ENCODE measurements at places on chromosomes 11 and 22. TPM values are rescaled to one million over a fixed set of nuclear protein-coding genes. Genes with fewer than 3 reads are reported as not detected.
A peak's percentile ranks its signal among the peaks of the same experiment; 100 is the strongest.

The CCDC117 gene
- 6.3 TPM for total RNA-seq

The NUP160 gene
- 17.3 TPM for total RNA-seq

The LMO2 gene
- total RNA-seq: 5.1 TPM

The CDCA5 gene
- 3.3 TPM for total RNA-seq

The RIMBP3C gene
- total RNA-seq: not detected

The C11orf86 gene
- total RNA-seq: 87.7 TPM

The SMC1B gene
- not detected for total RNA-seq

The CST6 gene
- total RNA-seq: not detected

The MPZL3 gene
- 9.2 TPM for total RNA-seq

The SGSM1 gene
- total RNA-seq: 2.1 TPM

The SCN4B gene
- 2.3 TPM for total RNA-seq

The SCGB1D2 gene
- not detected for total RNA-seq

The MAP4K2 gene
- total RNA-seq: 24.4 TPM

The RTN4RL2 gene
- not detected for total RNA-seq

The OR8G5 gene
- not detected for total RNA-seq

DNA sequence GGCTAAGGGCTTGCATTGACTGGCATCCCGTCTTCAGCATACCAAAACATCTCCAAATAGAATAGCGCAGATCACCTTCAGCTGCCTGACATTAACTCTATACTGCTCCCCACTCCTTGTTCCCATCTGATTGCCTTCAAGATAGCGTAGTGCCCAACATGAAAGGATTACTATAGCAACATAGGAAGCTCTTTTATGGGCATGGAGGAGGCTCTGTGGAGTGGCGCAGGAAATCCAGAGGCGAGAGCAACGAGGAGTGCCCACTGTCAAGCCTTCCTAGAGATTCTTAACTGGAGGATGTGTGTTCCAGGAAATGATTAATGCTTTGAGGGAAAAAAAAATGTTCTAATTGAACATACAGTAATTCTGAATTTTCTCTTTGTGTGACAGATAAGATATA lies 213.3 kb downstream of the CADM1 start:
- DNase-seq: no peak

GRCh38 chr11:115900111-115900510 lies 395.9 kb upstream of the CADM1 start:
- no peak for DNase-seq

DNA sequence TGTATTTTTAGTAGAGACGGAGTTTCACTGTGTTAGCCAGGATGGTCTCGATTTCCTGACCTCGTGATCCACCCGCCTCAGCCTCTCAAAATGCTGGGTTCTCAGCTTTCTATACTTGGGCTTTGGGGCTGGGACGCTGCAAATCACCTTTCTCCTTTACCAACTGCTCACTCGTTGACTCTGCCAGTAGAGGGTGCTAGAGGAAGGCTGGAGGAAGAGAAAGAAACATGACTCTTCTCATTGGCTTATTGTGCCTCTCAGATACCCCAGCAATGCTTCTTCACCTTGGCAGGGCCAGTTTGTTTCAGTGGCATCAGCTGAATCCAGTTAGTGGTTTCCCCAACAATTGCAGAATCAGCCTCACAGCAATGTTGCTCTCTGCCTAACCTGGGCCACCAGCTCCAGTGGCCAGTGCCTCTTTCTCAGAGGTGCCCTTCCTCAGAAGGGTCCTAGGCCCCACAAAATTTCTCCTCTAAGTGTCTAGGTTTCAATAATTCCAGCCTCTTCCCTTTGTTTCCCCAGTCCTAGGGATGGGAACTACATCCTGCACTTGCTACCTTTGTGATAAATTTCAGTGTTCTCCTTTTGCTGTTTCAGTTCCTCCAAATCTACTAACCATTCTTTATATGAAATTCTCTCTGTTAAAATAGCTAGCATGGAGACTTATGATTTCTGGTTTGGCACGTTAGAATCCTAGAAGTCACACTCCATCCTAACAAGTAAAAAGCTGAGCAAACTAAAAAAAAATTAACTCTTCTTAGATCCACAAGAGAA lies 71.5 kb upstream of the VSTM5 start:
- DNase-seq: peak; percentile 54

- DNase-seq: no peak
These were observed 14.8 kb downstream of the CCND1 start for GRCh38 chr11:69655479-69656428.

DNA sequence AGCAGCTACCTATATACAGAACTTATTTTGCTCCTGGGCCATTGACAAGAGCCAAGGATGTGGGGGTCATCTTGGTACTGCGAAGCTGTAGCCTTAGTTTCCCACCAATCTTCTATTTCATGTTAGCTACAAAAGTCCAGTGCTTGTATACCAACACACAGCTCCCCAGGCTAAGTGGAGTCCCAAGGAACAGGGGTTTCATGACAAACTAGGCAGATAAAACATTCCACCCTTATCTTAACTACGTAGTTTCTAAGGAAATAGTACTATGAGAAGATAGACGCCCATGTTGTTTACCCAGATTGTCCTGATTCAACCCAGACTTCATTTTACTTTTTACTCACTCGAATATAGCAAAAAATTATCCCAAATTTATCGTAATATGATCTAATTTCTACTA lies 218.5 kb downstream of the DYNC2H1 start:
- no peak for DNase-seq

DNA sequence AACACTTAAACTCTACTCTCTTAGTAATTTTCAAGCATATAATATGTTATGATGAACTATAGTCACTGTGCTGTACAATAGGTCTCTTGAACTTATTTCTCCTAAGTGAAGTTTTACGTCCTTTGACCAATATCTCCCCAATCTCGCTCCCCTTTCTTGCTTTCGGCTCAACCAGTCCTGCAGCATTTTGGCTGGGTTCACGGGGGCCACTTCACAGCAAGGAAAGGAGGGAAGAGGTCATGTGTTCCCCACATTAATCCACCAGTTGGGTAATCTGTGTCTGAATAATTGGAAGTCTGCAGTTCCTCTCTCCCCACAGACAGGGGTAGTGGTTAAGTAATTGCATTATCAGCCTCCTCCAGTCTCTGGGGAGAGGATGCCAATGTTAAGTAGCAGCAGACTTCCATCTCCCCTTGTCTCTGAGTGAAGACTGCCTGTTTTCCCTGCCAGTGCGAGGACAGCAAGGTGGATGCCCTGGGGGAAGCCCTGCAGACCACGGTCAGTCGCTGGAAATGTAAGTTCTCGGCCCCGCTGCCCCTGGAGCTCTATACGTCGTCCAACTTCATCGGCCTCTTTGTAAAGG lies 59.2 kb upstream of the CRTAM start:
- no peak for DNase-seq

DNA sequence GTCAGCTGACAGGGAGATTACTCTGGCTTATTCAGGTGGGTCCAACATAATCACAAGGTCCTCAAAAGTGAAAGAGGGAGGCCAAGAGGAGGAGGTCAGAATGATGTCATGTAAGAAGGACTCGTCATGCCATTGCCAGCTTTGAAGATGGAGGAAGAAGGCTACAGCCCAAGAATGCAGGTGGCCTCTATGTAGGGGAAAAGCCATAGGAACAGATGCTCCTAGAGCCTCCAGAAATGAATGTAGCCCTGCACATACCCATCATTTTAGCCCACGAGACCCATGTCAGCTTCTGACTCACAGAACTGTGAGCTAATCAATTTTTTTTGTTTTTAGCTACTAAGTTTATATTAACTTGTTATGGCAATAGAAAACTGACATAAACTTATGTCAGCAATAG lies 171.1 kb downstream of the DBX1 start:
- DNase-seq: no peak

- no peak for DNase-seq
These were observed 421.8 kb upstream of the ANO5 start for GRCh38 chr11:21771097-21771496.

DNA sequence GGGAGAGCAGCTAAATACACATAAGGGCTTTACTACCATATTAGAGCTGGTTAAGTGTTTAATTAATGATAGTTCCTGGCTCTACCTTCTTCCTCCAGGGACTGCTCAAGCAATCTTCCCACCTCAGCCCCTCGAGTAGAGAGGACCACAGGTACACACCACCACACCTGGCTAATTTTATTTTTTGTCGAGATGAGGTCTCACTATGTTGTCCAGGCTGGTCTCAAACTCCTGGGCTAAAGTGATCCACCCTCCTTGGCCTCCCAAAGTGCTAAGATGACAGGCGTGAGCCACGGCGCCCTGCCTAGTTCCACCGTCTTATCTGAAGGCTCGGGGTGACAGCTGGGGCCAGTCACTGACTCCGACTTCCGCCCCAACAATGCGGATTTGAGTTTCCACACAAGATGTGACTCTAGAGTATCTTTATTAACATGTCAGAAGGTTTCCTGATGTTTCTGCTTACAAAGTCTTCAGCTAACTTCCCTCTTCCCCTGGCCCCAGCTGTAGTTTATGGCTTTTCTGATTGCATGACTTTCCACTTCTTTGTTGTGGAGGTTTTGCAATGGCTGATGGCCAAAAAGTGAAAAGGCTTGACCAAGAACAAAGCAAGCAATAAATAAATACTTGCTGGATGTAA lies 16.8 kb downstream of the TPST2 start:
- DNase-seq: no peak

DNA sequence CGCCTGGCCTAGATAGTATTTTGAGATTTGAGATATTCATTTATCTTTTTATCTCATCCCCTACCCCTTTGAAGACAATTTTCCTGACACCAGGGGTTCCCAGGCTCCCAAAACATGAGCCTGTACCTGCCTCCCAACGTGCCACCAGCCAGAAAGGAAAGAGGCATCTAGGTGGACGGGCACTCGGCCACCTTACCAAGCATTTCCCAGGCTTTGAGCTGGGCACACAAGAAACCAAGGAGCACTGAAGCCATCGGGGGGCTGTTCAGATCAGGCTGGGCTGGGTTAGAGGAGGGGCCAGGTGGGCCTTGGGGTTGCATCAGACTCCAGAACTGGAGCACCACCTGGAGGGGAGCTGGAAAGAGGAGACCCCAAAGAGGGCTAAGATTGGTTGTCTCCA lies 28.5 kb upstream of the BAIAP2L2 start:
- DNase-seq: no peak

GRCh38 chr11:88355887-88356286 lies 18.4 kb upstream of the CTSC start:
- DNase-seq: no peak

DNA sequence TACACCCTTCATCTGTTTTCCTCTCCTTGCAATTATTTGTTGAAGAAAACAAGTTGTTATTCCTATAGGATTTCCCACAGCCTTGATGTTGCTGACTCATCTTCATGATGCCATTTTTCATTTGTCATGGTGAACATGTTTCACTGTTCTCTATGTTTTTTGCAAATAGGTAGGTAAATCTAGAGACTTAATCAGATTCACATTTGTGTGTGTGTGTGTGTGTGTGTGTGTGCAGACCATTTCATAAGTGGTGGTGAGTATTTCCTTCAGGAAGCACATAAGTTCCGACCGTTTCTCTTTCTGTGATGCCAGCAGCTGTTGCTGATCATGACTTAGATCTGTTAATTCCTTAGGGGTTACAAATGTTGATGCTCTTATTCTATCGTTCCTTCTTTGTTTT lies 80.3 kb upstream of the IZUMO1R start:
- no peak for DNase-seq

DNA sequence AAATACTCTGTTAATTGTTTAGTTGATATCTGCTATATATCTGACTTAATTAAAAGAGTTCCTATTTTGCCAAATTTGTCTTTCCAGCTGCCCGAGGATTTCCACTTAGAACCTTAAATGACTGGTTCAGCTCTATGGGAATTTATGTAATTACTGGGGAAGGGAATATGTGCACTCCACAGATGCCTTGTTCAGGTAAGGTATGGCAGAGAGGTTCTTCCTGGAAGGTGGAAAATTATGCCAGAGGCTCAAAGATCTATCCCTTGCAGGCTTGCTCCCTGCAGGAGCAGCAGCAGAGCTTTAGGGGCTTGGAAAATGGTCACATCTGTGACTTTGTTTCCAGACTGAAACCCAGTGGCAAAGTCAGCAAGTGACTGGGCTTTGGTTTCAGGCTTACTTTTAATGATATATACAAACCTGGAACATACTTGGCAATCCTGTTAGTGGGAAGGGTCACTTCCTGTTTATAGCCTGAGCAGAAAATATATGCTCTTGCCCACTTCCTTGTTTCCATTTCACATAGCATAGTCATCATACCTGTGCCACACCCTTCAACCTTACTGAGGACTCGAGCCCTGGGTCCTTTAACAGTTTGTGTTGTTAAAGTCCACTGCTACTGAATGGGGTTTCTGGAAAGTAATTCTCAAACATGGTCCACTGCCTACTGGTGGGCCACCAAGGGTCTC lies 23.7 kb downstream of the WBP2NL start:
- DNase-seq: no peak

DNA sequence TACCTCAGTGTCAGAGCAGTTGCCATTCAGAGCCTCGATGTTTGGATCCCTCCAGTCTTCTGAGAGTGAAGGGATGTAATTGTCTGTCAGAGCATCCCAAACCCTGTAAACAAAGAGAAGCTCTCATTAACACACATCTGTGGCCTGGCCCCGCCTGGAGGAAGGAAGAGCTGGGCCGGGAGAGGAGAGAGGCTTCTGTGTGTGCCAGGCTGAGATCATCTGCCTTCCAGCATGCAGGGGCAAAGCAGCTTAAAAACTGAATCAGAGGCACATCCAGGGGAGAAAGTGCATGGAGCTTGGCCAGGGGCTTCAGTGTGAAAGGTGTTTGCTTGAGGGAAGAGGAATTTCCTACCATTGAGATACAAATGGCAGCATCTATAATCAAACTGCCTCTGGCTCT lies 14.5 kb downstream of the FEZ1 start:
- no peak for DNase-seq

- DNase-seq: no peak
These were observed 392.2 kb upstream of the ANO3 start for GRCh38 chr11:25939691-25940090.

DNA sequence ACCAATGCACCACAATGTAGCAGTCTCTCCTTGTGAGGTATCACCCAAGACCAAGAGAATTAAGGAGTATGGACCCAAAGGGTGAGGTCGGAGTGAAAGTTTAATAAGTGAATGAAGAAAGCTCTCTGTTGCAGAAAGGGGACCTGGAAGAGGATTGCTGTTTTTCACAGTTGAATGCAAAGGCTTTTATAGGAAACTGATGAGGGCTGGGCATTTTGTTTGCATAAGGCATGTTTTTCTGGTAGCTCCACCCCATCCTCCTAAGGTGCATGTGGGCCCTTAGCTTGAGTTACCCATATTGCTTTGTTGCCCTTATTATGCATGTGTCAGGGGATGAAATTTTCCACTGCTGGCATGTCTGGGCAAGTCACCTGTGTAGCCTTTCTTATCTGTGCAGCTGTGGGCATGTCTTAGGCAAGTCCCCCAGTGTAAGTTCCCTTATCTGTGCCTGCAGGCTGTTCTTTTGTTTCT lies 64.7 kb downstream of the BDNF start:
- DNase-seq: no peak

DNA sequence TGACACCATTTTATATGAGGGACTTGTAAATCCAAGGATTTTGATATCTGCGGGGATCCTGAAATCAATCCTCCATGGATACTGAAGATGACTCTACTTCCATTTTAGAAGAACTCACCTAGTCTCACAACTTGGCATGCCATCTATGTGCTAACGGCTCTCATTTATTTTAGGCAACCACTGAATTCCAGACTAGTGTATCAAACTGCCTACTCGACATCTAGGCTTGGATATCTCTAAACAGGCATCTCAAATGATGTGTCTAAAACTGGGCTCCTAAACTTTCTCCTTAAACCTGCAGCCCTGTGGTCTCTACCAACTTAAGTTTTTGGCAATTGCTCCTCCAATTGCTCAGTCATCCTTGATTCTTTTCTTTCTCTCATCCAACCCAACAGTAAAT lies 31.2 kb upstream of the CLNS1A start:
- DNase-seq: no peak

- DNase-seq: no peak
These were observed 4.4 kb downstream of the CAT start for GRCh38 chr11:34443136-34443535.
